T47D (cell line): ENCODE measurements at places on chromosomes 1 and 21.

GRCh38 chr1:202249846-202250245 is 56.2 kb downstream of the LGR6 start:
- no peak for DNase-seq

- DNase-seq, result no peak
Observed at GRCh38 chr1:178344513-178345091, 152.2 kb downstream of the CLEC20A start.

DNA sequence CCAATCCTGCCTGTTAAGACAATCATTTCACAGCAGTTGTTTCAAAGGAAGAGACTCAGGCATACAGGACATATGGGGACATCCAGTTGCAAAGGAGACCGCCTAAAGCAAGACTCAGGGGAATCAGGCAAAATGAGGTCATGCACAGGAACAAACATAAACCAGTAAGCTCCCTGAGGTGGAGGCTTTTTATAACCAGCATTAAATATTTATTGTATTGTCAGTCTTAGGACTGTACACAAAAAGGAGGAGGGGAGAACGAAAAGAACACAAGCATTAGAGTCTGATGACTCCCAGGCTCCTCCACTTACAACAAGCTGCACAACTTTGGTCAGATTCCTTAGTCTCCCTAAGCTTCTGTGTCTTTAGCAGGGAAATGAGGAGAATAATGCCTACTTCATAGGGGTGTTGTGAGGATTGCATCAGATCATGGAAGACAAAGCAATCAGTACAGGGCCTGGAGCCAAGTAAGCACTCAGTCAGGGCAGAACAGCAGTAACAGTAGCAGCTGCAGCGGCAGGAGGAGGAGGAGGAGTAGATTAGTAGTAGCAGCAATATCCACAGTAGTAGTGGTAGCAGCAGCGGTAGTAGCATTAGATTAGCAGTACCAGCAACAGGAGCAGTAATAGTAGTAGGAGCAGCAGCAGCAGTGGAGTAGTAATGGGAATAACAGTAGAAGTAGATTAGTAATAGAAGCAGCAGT is 54.2 kb upstream of the SPATA6 start:
- no peak for DNase-seq

DNA sequence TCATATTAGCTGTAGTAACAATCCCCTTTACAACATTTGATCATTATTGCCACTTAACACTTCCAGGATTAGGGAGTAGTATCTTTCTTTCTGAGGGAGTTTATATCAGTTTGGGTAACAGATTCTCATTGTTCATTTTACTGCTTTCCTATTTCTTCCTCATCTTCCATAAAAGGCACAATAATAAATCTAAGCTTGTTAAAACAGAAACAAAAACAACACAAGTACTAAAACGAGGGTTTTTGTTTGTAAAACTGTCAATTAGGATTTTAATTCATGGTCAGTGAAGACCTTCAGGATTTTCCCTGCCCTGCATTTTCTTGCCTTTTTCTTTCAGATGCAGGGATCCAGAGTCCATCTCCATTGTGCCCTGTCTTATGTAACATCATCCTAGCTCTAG is 29.5 kb downstream of the TMED5 start:
- DNase-seq, result no peak

DNA sequence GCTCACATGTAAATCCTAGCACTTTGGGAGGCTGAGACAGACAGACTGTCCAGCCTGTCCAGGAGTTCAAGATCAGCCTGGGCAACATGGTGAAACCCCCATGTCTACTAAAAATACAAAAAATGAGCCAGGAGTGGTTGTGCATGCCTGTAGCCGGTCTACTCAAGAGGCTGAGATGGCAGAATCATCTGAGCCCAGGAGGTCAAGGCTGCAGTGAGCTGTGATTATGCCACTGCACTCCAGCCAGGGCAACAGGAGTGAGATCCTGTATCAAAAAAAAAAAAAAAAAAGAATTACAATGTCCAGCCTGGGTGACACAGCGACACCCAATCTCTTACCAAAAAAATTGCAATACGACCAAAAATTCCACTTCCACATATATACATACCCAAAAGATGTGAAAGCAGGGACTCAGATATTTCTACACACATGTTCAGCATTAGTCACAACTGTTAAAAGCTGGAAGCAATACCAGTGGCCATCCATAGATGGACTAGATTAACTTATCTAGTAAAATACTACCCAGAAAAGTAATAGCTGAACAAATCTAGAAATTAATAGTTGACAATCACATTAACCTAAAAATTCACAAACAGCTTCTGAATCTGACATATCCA is 49.2 kb downstream of the ASH1L start:
- DNase-seq, result no peak

DNA sequence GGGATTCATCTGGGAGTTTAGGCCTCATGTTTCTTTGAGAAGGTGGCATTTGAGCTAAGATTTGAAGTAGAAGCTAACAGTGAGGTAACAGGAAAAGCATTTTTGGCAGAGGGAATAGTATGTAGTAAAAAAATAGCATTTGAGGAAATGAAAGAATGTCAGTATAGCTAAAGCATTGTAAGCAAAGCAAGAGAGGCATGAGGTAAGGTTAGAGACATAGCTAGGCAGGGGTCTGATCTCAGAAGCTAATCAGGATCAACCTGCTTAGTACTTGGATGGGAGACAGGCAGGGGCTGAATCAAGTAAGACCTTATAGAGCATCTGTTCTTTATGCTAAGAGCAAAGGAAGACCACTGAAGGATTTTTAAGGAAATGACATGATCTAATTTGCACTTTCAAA is 4.0 kb downstream of the POLR3C start:
- no peak for DNase-seq

DNA sequence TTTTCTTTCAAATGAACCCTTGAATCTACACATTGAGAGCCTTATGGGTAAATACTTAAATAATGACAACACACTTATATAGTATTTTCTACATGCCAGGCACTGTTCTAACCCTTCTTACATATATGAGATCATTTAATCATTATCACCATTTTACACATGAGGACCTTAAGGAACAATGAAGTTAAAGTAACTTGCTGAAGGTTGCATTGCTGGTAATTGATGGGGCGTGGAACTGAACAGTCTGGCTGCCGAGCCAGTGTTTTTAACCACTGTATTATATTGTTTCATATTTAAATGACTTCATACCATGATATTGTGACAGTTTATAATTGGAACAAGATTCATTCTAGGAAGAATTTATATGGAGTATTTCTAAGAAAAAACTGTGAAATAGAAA is 111.9 kb upstream of the TENT5C start:
- DNase-seq, result no peak

DNA sequence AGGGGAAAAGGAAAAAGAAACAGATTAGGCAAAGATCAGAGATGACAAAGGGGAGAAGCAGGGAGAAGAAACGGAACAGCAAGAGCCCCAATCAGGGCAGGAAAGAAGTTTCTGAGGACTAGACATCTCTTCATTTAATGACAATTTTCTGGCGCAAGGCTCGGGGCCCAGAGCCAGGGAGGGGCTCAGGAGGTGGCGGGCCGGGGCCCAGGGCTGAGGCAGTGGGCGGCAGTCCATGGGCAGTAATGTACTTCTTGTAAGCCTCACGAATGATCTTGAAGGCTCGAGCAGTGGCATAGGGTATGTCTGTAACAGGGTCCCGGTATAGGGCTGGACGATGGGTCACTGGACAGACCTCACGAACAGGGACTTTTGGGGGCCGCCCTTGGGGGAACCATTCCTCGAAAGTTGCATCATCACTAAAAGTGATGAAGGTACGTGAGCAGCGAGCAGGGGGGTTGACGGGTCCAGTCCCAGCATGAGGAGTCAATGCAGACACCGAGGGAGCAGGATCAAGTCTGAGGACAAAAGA is 799 bp upstream of the TMOD4 start:
- DNase-seq, result no peak

GRCh38 chr1:70537788-70538187 is 126.7 kb downstream of the CTH start:
- no peak for DNase-seq

DNA sequence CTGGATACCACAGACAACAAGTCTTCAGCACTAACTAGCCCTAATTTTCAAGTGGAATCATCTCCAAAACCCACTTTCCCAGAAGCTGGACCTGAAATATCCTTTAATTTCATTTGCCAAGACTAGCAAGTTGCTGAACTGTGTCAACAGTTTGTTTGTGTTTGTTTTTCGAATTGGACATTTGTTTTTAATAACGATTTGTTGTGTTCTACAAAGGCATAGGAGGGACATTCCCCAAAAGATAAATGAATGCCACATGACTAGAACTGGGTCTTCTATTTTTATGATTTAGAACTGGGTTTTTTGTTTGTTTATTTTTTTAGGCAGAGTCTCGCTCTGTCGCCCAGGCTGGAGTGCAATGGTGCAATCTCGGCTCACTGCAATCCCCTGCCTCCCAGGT is 17.9 kb downstream of the LUZP1 start:
- no peak for DNase-seq

- DNase-seq, result no peak
Observed at GRCh38 chr1:10457875-10458274, 8.0 kb downstream of the CORT start.

GRCh38 chr1:214028095-214028494 is 40.3 kb downstream of the PROX1 start:
- no peak for DNase-seq

GRCh38 chr1:182917378-182917777 is 35.6 kb downstream of the SHCBP1L start:
- no peak for DNase-seq

GRCh38 chr1:8643542-8644536 is 173.6 kb downstream of the RERE start:
- peak; percentile 28 for DNase-seq

GRCh38 chr21:15052459-15052763 is 12.4 kb downstream of the NRIP1 start:
- no peak for DNase-seq

- no peak for DNase-seq
Observed at GRCh38 chr1:96525657-96526557, 195.7 kb upstream of the PTBP2 start.

DNA sequence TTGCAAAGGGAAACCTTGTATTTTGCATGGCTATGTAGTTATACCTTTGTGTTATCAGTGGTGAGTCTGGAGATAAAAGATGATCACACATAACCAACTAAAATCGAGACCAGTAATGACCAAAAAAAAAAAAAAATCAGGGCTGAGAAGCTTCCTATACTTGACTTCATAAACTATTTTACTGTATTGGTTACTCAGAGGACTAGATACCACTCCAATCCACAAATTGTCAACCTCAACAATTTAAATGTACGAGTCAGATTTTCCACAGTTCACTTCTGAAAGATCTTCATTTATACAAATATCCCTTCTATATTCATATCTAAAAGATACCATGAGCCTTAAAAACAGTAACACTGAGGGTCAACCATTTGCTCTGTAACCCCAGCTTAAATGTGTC is 71.7 kb downstream of the NRIP1 start:
- DNase-seq, result no peak

GRCh38 chr1:214414691-214415090 is 133.7 kb downstream of the SMYD2 start:
- DNase-seq, result no peak

DNA sequence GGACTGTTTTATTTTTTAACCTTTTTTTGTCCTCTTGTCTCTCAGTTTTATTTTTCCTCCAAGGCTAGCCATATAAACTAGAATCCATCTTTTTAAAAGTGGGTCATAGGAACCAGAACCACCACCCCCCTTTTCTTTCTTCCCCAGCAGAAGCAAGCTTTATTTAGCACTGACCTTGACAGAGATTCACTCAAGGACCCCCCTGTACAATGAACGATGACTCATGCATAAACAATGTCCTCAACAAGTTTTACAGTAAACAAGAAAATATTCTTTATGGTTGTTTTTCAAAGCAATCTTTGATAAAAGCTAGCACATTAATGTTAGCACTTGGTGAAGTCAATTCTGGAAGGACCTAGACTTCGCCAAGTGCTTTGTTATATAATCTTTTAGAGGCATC is 14.1 kb downstream of the PKN2 start:
- DNase-seq, result no peak
